ENCODE measurements at places on chromosomes 4 and X. TPM values are rescaled to one million over a fixed set of nuclear protein-coding genes. Genes with fewer than 3 reads are reported as not detected.

GRCh38 chr4:165439344-165439743, 60.5 kb downstream of the CPE start:
- DNase-seq, result no peak

DNA sequence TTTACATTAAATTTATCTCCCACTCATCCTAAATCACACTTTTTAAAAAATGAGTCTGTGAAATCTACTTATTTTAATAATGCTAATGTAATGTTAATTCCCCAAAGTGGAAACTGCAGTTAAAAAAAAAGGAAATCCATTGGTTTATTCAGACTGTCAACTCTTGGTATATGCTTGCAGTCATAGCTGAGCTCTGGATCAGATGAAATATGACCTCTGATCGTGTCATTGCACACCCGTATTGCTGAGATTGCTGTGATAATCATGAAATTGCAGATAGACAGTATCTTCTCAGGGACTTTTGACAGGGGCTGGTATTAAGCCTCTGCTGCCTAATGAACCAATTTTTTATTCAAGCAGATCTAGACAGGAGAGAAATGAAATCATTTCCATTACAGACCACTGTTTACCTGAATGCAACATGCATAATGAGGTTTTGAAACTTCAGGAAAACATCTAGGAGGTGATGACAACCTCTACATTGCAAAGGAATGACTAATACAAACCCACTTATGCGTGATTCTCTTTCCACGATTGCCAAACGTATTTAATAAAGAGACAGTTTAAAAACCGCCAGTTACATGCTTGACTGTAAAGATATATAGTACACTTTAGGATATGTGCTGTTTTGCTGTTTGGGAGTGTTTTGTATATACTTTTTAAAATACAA, 138.3 kb upstream of the PUDP start:
- DNase-seq, result no peak

The CXCL3 gene
- 0.75 TPM for total RNA-seq

The CFP gene
- total RNA-seq, result 2.6 TPM

The ARMCX2 gene
- 31.7 TPM for total RNA-seq

The DCAF4L1 gene
- total RNA-seq, result 0.19 TPM

The ADH1A gene
- 0.83 TPM for total RNA-seq

The SPATA18 gene
- total RNA-seq, result 2.5 TPM

DNA sequence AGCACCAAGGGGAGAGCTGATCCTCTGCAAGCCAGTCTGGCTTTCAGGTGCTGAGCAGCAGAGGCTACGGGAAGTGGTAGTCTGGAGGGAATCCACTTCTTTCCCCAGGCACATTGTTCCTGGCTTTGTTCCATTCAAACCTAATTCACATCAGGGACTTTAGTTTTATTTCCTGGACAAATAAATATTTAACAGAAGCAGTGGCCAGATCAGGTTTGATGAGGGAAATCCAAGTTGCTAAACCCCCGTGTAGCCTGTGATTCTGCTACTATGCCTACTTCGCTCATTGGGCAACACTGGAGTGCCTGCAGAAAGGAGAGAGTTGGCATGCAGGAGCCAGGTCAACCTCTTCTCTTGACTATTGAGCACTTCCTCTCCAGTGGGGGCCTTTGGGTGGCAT, 13.8 kb upstream of the STBD1 start:
- no peak for DNase-seq

DNA sequence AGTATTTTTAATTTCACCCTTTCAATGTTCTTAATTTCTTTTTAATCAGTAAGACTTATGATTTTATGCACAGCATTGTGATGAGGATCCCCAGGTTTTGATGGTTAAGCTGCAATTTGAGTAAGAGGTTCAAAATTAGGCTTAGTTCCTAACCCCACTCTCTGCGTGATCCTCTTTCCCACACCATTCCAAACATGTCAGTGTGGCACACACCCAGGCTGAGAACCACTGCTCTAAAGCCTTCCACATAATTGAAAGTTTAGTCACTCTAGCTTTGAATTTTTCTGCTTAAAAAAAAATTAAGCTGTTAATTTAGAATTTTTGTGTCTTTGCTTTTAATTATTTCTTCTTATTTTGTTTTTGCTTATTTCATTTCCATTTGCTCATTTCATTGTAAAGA, 68.8 kb upstream of the SLC7A11 start:
- no peak for DNase-seq

The GLUD2 gene
- 1.4 TPM for total RNA-seq

The CENPE gene
- total RNA-seq, result 0.40 TPM

DNA sequence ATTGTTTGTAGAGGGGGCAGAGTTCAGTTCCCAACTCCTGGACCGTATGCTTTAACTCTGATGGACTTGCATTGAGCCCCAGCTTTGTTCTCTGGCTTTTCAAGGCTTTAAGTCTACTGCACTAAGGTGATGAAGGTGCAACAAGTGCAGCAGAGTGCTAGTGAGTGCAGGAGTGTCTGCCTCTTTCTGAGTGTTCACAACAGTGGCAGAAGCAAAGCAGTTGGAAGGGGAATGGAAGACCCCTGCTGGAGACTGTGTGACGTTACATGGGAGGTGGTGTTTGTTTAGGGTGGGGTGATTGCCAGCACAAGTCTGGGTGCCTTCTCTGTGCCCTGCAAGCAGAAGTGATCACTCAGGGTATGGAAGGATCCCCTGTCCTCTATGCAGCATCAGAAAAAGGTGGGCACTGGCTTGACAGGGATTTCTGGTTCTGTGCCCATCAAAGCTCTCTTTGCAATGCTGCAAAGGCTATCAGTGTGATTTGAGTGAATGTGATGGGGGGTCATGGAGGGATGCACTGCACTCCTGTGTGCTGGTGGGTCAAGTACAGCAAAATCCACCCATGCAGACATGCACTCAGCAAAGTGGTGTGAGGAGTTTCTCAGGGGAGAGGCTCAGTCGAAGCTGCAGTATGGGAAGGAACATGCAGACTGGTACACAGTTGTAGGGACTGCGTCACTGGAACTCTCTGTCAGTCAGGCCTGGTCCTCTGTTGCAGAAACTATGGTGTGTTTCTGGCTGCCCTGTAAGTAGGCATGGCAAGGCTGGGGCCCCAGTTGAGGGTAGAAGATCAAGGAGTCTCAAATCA, 70.9 kb upstream of the UGT2B7 start:
- no peak for DNase-seq

The MAOB gene
- total RNA-seq, result 133 TPM

DNA sequence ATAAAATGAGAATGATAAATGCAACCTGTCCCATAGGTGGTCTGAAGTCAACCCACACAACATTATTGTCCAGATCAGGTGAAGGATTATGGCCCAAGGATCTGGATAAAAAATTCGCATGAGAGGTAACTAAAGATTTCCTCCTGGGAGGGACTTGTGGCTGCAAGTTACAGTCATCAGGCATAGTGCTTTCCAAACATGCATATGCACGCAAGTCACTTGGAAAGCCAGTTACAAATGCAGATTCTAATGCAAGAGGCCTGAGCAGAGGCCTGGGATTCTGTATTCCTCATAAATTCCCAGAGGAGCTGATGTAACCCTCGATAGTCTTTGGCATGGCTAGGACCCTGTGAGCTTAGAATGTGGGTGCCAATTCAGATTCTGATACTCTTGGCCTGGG, 21.1 kb downstream of the HS3ST1 start:
- DNase-seq, result no peak

The UTP3 gene
- 15.0 TPM for total RNA-seq

DNA sequence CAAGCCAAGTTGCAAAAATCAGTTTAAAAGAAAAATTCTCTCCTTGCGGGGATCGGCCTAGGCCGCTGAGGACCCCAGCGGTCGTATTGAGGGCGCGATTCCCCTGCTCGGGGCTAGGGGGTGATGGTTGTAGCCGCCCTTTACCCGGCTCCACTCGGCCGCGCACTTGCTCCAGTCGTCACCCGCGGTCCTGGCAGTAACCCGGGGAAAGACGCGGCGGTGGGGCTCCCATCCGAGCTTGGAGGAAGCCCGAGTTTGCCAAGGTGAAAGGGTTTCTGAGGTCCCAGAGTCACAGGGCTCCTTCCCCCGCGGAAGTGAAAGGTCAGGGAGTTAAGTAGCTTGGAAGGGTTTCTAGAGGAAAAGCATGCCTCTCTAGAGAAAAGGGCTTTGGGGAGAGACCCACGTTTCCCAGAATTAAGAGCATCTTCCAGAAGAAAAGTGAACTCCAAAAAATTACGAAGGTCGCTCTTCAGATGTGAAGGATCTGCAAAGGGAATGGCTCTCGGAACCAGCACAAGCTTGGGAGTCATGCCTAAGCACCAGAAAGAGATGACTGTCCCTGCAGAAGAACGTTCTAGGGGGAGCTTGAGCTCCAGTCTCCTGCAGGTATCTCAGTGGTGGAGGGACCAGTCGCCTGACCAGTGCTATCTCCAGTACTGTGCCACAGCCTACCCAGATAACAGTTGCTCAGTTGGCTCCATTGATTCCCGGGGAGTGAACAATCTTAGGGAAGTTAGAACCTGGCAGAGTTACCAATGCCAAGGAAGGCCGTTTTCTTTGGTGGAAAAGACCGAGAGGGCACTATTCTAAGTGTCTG, 875 bp downstream of the LAP3 start:
- DNase-seq, result peak; percentile 68

- no peak for DNase-seq
Measured at GRCh38 chr4:110589297-110589696, 33.6 kb downstream of the PITX2 start.
